Stimulated activated CD8-positive, alpha-beta memory T cell treated with anti-CD3 and anti-CD28 coated beads, Interleukin-7, amount 100 ng/mL, for 1 hour (primary cell): ENCODE measurements at places on chromosomes 7 and 10.

DNA sequence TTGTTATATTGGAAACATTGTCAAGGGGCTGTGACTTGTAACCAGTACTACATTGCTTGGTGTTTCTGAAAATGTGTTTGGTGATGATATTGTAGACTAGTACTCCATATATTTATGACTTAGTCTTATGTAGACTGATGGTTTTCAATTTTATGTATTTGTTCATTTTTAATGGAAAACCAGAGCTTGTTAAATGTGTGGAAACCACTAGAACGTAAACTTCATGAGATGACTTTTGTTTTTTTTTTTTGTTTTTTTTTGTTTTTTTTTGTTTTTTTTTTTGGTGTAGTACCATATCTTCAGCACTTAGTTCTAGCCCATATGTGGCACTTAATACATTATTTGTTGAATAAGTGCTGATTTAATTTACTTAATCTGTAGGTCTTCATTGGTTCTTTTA lies 518.6 kb downstream of the AUTS2 start:
- no peak for DNase-seq

GRCh38 chr10:23614483-23614882 lies 175.6 kb downstream of the OTUD1 start:
- DNase-seq: no peak

DNA sequence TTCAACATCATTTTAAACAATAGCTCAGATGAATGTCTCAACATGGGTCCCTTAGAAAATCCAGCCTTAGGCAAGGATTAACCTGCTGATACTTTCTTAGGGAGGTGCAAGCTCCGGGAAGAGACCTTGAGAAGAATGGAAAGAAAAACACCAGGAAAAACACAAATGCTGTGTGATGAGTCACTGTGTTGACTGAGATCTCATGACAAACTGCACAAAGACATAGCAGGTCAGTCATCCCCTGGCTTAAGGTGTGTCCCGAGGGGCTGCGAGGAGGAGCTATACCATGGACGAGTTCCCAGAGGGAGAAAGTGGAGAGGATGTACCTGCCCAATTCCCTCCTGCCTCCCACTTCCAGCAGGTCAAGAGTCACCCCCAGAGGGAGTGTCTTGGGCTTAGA lies 98.0 kb downstream of the TEX36 start:
- DNase-seq: no peak

DNA sequence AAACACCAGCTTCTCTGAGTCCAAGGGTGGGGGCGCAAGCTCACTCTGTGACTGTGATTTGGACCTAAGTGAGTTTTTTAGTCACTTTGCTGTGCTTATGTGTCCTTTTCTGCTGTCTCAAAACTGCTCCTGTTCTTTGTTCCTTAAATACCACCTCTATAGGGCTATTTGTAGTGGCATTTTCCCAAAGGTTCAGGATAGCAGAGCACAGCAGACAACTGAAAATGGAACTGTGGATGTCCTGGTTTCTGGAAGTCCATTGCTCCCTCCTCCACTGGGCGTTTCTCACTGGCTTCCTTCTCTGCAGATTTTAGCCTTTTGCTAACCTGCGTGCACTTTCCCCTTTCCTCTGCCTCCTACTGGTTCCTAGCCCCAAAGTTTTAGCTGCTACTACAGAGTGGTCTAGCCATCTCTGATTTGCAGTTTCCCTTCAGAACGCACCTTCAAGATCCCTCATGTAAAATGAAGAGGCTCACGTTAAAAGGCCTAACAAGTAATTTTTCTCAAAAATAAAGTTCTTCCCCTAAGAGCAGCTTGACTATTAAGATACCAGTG lies 25.6 kb downstream of the BLVRA start:
- no peak for DNase-seq

GRCh38 chr10:85781404-85781803 lies 585.2 kb downstream of the GRID1 start:
- no peak for DNase-seq
